ENCODE measurements at places on chromosomes 16 and 17.

DNA sequence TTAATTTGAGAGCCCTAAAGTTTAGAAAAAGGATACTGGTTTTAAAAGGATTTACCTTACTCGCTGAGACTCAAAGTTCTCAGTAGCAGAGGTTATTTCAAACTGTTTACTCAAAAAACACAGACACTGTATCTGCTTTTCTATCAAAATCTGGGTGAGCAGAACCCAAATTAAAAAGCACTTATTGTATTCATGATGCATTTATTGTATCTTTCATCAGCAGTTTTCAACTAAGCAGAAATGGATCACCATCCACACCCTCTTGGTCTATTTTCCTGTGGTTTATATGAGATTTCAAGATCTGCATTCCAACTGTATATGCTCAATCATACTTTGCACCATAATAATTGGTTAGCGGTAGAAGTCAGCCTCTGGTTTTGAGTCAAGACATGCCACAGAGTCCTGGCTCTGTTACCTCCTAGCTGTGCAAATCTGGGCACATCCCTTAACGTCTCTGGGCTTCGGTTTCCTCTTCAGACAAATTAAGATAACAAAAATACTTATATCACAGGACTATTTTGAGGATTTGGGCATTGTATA lies 109.5 kb downstream of the ASIC2 start:
- no peak for DNase-seq

- DNase-seq, result no peak
Observed at GRCh38 chr17:82129095-82129494, 31.1 kb upstream of the FASN start.

DNA sequence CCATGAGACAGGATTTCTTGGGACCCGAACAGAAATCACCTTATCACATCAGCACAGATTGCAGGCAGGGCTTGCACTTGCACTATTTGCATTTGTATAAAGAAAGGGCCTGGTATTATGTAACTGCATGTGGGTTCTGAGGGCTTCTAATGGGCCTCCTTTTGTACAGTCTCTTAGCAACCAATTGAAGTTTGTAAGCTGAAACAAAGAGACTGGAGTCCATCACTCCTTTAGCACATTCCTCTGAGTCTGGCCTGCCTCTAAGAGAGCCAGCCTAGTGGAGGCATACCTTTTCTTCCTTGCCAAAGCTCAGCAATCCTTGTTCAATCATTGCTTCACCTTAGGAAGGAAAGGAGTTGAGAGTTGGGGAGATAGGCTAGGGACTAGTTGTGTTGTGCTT lies 387.1 kb downstream of the XYLT1 start:
- DNase-seq, result no peak

DNA sequence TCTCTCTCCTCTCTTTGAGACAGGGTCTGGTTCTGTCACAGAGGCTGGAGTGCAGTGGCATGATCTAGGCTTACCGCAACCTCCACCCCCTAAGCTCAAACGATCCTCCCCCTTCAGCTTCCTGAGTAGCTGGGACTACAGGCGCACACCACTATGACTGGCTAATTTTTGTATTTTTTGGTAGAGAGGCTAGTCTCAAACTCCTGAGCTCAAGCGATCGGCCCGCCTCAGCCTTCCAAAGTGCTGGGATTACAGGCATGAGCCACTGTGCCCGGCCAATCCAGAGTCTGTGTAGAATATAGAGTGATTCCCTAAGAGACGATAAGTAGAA lies 65.8 kb upstream of the RPH3AL start:
- DNase-seq, result peak; percentile 68

DNA sequence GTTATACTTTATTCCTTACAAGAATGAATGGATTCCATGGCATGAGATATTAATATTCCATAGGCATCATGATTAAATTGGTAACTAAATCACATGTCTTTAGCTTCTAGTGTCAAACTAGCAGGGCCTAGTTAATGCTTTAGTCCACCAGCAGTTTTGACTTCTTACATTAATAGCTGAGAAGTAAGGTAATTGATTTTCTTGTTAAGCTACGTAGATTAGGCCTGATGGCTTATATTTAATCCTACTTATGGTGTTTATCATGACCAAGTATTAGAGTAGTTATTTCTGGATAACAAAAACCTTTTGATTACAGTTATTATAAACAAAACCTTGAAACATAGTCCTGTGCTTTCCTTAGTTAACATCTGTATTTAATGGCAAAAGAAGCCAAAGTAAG lies 184.5 kb downstream of the TANC2 start:
- no peak for DNase-seq

DNA sequence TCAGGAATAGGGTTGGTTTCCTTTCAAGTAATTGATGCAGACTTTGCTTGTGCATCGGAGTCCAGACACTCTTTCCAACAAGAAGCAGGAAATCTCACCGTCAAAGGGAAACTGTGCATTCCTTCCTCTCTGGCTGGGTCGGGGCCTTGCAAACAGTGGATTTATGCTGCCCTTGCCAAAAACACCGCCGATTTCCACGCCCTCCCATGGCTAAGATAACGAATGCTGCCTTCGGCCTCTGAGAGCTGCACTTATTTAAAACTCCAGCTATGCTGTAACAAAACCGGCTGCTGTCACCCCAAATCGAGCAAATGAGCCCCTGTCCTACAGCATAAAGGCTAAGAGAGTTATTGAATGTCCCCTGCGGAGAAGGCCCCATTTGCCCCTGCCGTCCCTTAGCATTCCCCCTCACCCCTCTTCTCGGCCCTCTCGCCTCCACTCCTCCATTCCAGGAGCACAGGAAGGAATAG lies 275.5 kb upstream of the IRX5 start:
- no peak for DNase-seq

DNA sequence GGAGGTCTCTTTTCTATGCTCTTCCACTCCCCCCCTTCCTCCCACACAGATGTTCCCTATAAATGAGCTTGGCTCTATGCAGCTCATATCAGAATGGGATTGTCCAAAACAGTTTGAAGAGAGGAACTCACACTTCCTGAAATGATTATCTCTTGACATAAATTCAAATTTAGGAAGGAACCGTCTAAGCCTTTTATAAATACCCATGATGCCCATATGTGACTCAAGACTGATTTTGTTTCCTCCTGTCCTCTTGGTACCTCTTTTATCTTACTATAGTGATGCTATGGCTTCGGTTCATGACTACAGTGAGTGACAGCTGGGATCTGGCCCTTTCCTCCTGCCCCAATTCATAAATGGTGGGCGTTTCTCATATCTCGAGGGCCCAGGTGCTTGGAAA lies 16.6 kb upstream of the TERF2 start:
- DNase-seq, result no peak

DNA sequence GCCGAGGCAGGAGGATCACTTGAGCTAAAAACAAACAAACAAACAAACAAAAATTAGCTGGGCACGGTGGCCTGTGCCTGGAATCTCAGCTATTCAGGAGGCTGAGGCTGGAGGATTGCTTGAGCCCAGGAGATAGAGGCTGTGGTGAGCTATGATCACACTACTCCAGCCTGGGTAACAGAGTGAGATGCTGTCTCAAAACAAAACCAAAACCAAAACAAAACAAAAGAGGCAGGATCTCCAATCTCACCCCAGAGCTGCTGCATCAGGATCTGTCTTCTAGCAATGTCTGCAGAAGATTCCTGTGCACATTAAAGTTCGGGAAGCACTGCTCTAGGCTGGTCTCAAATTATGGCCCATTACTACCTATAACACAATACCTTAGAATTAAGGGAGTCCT lies 43.1 kb downstream of the MAP2K6 start:
- DNase-seq, result no peak

GRCh38 chr17:36730857-36731490 lies 129.6 kb downstream of the MRM1 start:
- DNase-seq, result no peak

- DNase-seq, result no peak
Observed at GRCh38 chr17:44039829-44040635, 25.3 kb upstream of the TMEM101 start.

DNA sequence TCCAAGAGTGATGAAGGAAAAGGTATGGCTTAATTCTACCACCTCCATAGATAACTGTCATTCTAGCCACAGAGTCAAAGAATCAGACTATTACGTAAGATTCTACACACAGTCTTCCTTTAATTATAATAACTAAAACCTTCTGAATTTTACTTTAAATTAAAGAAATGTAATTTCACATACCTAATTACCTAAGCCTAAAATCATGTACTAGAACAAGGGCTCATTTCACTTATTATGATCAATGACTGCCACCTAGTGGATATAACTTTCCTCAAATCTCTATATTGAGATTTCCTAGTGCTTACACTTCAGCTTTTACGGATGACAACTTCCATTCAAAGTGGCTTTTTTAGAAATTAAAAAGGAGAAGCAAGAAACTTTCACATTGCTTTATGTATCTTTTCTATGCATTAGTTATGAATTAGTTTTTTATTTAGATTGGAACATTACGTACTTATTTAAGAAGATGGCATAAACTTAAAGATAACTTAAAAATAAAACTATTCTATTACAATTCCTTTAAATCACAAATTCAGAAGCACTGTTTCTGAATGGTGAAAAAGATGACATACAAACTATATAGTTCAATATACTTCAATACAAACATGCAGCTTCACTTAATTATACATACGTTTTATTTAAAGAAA lies 18.2 kb upstream of the ABCA10 start:
- peak; percentile 29 for DNase-seq

DNA sequence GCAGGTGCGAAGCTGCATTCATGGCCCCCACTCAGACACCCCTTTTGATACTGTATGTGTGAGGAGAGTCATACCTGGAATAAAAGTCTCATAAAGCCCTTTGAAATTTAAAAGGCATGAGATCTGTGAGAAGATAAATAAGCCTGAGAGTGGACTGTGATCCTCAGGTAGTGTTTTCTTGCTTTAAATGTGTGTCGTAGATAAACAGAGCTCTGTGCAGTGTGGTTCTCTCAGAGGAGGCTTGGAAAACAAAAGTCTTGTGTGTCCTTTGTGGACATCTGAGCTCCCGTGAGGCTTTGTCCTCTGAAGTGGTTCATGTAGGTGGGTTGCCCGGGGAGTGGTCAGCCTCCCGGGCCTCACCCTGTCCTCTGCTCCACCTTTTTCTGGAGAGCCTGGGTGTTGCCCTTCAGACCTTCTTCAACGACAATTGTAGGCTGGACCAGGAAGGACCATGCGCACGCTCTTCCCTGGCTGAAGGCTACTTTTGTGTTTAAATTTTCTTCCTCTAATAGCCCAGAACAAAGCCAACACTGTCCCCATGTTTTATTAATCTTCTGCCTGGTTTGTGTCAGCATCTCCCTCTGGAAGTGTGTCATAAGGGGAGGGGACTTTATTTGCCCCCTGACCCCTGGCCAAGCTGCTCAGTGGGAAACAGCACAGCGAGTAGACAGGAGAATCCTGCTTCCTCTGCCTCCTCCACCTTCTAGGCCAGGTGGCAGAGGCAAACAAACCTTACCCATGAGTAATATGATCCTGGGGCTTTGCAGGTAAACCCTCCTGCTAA lies 151.2 kb downstream of the MSI2 start:
- no peak for DNase-seq

DNA sequence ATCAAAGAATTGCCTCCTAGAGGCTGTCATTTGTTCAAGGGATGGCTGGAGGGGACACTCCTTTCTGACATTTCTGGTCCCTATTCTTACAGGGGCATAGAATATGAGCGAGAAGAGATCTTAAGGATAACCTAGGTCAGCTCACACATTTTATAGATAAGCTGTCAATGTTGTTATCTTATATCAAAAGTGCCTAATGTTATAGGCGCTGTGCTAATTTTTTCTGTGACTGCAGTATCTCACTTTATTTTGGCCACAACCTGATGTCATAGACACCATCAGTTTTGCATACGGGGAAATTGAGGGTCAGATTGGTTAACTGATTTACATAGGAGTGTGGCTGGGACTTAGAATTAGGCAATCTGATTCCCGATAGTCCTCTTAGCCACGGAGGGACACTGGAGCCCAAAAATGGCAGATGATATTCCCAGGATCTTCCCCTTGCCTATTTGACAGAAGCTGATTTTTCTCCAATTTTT lies 1.2 kb downstream of the CPD start:
- peak; percentile 32 for DNase-seq

DNA sequence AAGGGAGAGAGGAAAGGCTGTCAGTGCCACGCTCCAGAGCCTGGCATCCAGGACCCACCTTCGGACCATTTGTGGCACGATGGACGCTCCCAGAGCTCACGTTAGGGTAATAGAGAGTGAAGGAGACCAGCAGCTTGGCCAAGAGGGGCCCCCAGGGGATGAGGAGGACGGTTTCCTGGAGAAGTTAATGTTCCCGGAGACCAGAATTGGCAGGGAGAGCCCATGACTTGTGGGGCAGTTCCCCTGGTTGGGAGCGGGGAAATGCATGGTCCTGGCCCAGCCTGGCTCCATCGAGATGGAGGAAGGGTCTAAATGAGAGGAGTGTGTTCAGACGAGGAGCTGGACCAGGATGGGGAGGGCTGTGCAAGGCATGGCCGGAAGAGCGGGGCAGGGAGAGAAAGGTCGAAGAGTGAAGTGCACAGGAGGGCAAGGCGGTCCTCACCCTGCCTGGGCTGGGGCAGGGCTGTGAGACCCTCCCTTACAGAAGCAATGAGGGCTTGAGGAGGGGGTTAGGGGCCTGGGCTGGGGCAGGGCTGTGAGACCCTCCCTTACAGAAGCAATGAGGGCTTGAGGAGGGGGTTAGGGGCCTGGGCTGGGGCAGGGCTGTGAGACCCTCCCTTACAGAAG lies 2.9 kb upstream of the HIC1 start:
- no peak for DNase-seq

GRCh38 chr16:51869176-51869575 lies 677.8 kb downstream of the TOX3 start:
- no peak for DNase-seq

GRCh38 chr17:42833767-42834422 lies 698 bp downstream of the PSME3 start:
- peak; percentile 4 for DNase-seq

DNA sequence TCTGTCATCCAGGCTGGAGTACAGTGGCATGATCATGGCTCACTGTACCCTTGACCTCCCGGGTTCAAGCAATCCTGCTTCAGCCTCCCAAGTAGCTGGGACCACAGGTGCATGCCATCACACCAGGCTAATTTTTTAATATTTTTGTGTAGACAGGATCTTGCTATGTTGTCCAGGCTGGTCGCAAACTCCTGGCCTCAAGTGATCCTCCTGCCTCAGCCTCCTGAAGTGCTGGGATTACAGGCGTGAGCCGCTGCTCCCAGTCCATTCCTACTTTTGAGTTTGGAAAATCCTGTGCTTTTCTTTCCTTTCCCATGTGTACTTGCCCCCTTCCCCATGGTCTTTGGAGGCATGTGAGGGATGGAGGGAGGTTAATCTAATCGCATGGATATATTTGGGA lies 60.0 kb downstream of the MSI2 start:
- no peak for DNase-seq

- peak; percentile 27 for DNase-seq
Observed at GRCh38 chr17:75516619-75517296, 430 bp downstream of the TSEN54 start.

GRCh38 chr16:15672514-15673167 lies 22.6 kb downstream of the NDE1 start:
- DNase-seq, result peak; percentile 88

DNA sequence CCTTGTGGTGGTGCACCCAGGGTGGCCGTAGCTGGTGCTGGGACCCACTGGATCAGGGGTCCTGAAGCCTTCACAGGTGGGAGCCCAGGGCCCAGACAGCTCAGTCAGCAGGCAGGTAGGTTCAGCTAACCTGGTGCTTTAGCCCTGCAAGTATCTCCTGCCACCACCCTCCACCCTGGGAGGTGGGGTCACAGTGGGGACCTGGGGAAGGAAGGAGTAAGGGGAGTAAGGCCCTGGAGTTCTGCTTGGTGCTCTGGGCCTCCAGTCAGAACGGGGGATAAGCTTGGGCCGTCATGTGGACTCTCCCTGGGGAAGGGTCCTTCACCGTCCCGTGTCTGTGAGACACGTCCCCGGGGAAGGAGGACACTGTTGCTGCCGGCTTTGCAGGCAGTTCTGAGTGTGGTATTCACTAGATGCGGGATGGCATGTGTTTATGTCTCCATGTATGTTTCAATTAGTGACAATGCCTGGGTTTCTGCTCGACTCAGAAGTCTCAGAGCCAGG lies 20.7 kb downstream of the SGSM2 start:
- DNase-seq, result no peak

All from CD4-positive, alpha-beta T cell treated with Interleukin-21 for 1 hour (primary cell).